Activated CD4-positive, alpha-beta T cell treated with anti-CD3 and anti-CD28 coated beads, Interleukin-2, amount 50 U/mL, for 24 hours (primary cell): ENCODE measurements at places on chromosomes 4 and X.
A peak's percentile ranks its signal among the peaks of the same experiment; 100 is the strongest.

- no peak for DNase-seq
Observed at GRCh38 chr4:57607566-57608180, 497.5 kb upstream of the IGFBP7 start.

DNA sequence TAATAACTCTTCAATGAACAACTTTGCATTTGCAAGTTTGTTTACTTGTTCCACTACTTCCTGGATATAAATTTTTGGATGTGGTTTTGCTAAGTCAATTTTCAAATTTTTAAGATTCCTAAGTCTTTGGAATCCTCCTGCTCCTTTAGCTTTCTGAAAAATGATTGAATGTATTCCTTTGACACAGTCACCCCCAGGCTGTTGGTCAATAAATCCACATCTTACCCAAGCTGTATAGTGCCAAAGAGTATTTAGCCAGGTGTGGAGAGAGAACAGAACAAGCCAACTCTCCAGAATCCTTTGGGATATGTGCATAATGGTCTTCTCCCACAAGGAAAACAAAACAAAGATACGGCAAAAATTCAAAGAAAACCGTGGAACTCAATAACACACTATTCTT lies 56.9 kb upstream of the INTU start:
- no peak for DNase-seq

DNA sequence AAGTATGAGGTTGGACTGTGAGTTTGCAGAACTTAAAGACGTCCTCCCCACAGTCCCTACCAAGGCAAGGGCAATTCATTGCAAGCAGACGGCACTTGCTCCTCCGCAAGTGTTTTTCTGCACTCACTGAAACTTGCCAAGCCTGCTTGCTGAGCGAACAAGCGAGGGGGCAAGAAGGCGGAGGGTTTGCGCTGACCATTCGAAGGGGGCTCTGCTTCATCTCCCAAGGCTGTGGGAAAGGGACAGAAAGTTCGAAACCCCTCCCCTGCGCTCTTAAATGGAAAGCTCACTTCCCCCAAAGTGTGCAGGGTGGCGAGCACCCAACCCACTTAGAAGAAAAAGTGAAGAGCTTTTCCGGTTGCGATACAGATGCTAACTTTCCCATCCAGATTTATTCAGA lies 1.4 kb downstream of the MID1 start:
- no peak for DNase-seq

DNA sequence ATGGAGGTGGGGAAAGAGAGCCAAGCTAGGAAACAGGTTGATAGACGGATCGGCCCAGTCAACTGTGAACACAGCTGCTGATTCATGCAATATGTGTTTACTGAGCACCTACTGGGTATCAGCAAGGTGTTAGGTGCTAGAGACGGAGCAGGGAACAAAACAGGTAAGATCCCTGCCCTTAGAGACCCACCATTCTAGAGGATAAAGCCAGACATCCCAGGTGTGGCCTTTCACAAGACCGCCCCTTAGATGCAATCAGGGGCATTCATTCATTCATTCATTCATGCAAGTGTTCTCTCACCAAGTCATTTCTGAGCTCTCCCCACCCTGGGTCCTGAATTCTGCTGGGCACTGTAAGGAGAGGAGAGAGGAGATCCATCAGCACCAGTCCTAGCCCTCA lies 20.2 kb upstream of the MTM1 start:
- DNase-seq, result no peak

DNA sequence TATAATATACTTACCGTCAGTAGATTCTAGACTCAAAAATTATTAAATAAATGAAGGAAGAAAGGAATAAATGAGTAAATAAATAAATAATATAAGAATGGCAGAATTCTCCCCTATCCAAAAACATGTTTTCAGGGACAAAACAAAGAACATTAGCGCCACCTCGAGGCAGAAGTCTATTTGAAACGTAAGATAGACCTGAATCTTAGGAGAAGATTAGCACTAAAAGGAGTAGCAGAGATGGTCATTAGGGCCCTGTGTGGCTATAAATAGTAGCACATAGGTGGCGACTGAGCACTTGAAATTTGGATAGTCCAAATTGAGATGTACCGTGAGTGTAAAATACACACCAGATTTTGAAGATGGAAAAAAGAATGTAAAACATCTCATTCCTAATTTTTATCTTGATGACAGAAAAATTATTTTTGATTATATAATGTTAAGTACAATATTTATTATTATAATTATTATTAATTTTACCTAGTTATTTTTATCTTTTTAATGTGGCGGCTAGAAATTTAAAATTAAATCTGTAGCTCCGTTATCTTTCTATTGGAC lies 24.3 kb upstream of the SRD5A3 start:
- peak; percentile 59 for DNase-seq

- no peak for DNase-seq
Observed at GRCh38 chrX:44675362-44676024, 132.8 kb upstream of the FUNDC1 start.

GRCh38 chrX:104330966-104331365 lies 76.2 kb upstream of the ESX1 start:
- DNase-seq, result no peak

GRCh38 chrX:15158736-15159406 lies 111.0 kb downstream of the ASB9 start:
- no peak for DNase-seq

GRCh38 chr4:83629945-83630721 lies 94.2 kb downstream of the GPAT3 start:
- no peak for DNase-seq

DNA sequence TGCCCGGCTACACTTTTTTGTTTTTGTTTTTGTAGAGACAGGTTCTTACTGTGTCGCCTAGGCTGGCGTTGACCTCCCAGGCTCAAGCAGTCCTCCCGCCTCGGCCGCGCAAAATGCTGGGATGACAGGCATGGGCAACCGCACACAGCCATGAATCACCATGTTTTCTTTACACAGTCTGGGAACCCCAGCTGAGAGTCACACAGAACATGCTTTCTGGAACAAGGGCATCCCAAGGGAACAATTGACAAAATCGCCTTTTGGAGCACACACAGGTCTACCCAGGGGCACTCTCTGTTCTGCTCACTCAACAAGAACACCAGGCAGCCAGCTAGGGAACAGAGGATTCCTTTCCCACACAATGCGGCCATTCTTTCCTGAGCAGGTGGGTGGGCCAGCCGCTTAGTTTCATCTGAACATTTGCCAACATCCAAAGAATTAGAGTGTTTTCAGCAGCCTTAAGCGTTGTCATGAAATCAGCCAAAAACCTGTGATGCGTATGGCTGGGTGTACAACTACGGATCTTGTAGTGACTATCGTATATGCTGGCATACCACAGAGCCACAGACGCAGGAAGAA lies 15.7 kb downstream of the PRKX start:
- no peak for DNase-seq

DNA sequence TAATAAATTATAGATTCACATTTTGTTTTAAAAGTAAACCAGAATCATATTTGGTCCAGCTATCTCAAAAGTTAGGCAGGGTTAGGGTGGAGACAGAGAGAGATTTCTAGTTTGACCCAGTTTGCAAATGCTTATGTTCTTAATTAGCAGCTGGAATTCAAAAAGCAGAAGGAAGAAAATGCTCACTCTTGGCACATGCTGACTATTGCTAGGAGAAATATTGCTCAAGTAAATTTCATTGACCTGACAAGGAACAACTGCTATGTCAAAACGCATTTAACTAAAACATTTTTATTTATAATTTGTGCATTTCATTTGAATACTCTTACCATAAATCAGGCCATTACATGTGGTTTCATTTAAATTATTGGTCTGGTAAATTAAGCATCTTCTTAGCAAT lies 131.8 kb downstream of the GLRA3 start:
- DNase-seq, result no peak

- DNase-seq, result no peak
Observed at GRCh38 chr4:121653214-121653613, 43.6 kb downstream of the ANXA5 start.

- DNase-seq, result no peak
Observed at GRCh38 chr4:86386817-86387415, 27.1 kb upstream of the MAPK10 start.

GRCh38 chr4:143384381-143384994 lies 47.8 kb downstream of the GAB1 start:
- DNase-seq, result no peak
